ENCODE measurements at places on chromosomes 12 and 14.

GRCh38 chr12:69879007-69879960 lies 54.3 kb downstream of the MYRFL start:
- peak; percentile 55 for DNase-seq

GRCh38 chr12:94208622-94208966 lies 60.2 kb downstream of the PLXNC1 start:
- no peak for DNase-seq

GRCh38 chr14:32491416-32492016 lies 162.4 kb downstream of the AKAP6 start:
- DNase-seq, result no peak

GRCh38 chr14:94392510-94392935 lies 4.1 kb upstream of the SERPINA1 start:
- no peak for DNase-seq

DNA sequence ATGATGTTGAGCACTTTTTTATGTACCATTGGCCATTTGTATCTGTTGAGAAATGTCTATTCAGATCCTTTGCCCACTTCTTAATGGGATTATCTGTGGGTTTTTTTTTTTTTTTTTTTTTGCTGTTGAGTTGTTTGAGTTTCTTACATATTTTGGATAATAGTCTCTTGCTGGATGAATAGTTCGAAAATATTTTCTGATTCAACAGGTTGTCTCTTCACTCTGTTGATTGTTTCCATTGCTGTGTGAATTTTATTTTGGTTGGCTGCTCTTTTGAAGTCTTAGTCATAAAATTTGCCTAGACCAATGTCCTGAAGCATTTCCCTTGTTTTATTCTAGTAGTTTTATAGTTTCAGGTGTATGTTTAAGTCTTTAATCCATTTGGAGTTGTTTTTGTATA lies 64.5 kb downstream of the CAND1 start:
- no peak for DNase-seq

DNA sequence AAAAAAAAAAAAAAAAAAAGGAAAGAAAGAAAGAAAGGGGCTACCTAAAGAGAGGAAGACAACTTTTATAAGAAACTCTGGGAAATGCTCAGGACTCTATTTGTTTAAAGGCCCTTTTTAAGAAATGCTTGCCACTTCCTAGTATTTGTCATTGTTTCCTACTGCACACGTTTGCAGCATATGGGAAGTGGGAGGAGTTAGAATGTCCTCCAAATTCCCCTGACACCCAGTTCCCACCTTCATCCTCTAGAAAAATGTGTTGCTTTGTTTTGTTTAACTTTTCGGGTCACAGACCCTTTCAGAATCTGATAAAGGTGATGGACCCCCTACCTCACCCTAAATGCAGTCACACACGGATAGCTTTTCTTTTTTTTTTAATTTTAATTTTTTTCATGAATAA lies 40.8 kb downstream of the NINJ2 start:
- DNase-seq, result no peak

DNA sequence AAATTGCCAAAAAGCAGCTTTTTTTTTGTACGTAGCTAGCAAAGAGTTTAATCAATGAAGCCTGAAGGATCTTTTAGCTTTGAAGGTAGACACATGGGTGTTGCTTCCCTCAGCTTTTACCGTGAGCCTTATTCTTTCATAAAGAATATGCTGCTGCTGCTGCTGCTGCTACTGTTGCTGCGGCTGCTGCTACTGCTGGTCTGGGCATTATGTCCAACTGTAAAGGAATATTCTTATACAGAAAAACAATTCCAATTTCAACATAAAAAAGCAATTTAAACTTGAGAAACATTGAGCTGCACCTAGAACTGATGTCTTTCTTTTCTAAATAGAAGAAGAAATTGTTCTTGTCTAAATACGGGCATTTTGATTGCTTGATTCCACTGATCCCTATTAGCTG lies 38.9 kb upstream of the PPP1R12A start:
- DNase-seq, result no peak

DNA sequence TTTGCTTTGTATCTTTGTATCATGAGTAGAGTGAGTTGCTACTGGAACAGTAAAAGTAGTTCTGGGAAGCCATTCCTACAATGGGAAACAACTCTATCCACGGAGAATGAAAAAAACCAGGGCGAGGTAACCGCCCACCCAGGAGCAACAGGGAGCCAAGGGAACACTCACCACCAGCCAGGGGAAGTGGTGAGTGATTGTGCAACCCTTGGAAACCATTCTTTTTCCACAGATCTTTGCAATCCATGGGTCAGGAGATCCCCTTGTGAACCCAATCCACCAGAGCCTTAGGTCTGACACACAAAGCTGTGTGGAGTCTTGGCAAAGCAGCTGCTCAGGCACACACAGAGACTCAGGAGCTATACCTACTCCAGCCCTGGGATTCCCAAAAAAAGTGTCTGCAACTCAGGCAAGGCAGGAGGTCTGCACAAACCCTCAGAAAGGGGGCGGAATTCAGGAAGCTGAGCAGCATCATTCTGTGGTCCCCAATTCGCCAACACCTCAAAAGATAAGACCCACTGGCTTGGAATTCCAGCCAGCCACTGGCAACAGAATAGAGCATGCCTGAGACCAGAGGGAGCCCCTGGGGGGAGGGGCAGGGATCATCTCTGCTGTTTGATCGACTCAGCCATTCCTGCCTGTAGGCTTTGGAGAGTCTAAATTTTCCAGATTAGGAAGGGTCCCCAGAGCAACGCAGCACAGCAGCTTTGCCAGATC lies 52.1 kb upstream of the PPFIA2 start:
- DNase-seq, result no peak

All from HFF-Myc (cell line).